ENCODE measurements at places on chromosomes 4 and X. TPM values are rescaled to one million over a fixed set of nuclear protein-coding genes. Genes with fewer than 3 reads are reported as not detected.

Gene MAGIX
- 1.9 TPM for total RNA-seq

Gene BMP3
- total RNA-seq = not detected

Gene SERPINA7
- not detected for total RNA-seq

Gene RRH
- total RNA-seq = not detected

Gene AREG
- total RNA-seq = not detected

Gene NXF2B
- not detected for total RNA-seq

Gene FOXR2
- not detected for total RNA-seq

Gene FRMD7
- not detected for total RNA-seq

Gene P2RY10
- total RNA-seq = not detected

Gene ADH6
- under 0.01 TPM for total RNA-seq

Gene TIMP1
- 331 TPM for total RNA-seq

Gene MAGEA6
- not detected for total RNA-seq

Gene RAP2C
- total RNA-seq = 24.2 TPM

Gene PLAC8
- total RNA-seq = not detected

- no peak for DNase-seq
Observed at GRCh38 chrX:53595266-53595810, 91.2 kb downstream of the HUWE1 start.

DNA sequence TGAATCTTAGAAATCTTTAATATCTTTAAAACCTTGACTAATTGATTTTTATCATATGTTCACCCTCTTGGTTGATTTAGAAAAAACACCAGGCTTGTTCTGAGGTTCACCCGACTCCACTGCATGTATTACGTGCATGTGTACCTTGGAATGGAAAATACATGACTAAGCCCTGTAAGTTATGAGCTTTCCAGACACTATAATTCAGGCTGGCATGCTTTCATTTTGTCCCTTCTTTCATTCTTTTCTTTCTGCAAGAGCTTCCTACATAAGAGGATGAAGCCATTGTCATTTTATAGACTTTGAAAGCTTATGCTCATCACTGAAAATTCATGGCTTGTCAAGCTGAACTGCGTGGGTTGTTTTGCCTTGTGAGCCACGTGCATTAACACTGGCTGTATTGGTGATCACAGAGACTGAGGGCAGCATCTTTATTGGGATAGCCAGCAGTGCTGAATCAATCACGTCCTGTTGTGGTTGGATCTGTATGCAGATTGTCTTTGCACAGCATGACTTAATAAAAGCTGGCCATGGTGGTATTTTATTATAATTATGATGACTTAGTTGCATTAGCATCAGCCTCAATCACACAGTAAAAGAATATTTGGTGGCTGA lies 141.9 kb downstream of the SLIT2 start:
- DNase-seq = no peak

GRCh38 chrX:152932598-152933175 lies 34.8 kb downstream of the ZNF185 start:
- DNase-seq = no peak

DNA sequence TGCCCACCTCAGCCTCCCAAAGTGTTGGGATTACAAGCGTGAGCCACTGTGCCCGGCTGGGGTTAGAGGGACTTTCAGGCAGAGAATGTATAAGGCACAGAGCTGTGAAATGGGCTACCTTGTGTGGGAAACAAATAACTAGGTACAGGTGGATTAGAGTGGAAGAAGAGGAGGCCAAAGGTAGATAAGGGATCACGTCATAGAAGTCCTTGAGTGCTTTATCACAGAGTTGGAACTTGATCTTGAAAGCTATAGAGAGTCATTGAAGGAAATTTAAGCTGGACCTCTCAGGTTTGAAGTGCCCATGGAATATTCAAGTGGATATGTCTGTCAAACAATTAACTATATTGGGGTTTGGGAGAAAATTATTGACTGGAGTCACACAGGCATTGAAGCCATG lies 8.4 kb downstream of the N4BP2 start:
- DNase-seq = no peak

DNA sequence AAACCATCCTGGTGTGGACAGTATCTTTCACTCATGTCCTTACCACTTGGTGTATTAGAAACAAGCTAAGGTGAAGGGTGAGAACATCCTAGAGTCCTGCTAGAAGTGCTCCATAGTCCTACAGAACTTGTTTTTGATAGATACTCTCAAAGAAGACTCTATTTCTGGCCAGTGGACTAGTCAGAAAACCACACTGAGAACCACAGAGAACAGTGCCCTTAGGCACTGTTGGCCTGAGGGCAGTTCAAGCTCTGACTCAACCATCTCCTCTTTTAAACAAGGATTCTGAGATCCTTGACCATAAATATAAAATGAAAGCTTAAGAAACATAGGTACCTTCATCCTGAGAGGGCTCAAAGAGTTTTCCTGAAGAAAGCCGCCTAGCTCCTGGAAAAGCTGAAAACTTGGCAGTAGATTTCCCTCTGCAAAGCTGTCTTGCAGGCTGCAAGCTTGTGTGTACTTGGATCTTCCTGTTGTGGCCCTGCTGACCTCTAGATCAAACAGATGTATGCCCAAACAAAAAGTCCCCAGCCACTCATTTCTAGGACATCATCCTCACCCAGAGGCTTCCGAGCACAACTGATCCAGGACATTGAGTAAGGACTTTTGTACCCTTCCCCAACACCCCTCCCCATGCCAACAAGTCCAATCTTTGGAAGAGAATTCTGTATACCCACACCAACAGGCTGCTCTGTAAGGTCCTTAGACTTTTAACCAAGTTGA lies 111.6 kb upstream of the CXCL13 start:
- DNase-seq = no peak

- DNase-seq = no peak
Observed at GRCh38 chrX:122790376-122791095, 393.5 kb upstream of the GRIA3 start.

DNA sequence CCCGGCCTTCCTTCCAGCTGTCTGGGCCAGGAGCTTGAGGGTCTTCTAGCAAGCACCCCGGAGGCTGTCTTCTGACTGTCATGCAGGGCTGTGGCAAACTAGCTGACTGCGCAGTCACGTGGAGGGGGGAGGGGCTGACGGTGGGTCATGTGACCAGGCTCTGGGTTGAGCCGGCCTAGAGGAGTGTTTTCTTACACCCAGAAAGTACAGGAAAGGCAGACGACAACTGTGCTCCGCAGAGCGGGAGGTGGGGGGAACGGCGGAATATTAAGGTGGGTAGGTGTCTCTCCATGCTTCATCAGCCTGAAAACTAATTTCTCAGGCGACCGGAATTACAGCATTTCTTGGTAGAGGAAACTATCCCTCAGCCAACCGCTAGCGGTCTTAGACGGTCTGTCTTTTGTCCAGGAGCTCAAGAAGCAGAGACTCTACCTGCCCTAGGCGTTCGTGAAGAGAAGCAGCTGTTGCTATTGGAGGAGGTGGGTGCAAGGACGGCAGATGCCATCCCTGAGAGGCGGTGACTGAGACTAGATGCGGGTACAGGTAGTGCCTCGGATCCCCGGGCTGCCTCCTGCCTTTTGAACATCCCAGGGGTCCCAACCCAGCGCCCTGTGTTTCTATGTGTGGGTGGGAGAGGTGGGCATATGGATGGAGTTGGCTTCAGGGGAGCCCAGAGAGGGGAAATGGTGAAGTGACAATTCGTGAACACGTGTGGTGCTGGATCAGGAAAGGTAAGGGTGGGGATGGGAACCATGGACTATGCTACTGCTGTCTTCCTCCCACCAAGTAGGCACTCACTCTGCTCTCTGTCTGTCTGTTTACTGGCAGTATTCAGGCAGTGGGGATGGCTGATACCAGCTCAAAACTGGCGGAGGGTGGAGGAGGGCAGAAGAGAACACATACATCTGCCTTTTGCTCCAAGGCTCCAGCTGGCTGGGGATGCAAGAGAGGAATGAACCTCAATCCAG lies 8.8 kb downstream of the GPRASP1 start:
- peak; percentile 72 for DNase-seq

GRCh38 chr4:2069161-2069971 lies 10.2 kb downstream of the NAT8L start:
- DNase-seq = no peak

DNA sequence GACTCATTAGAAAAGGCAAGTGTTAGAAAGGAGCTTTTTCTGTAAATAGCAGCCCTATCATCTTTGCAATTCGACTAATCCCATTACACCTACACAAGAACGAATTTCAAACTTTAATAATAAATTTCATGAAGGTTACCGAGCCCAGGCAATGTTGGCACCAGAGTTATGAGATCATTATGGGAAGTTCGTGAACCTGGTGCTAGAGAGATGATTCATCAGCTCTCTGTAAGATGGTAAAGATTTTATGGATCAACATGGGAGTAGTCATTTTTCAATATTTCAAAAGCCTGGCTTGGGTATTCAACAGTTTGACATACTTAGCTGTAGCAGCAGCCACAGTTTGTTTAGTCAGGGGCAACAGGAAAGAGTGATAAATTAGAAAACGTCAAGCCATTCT lies 35.8 kb downstream of the AMELX start:
- DNase-seq = peak; percentile 36

DNA sequence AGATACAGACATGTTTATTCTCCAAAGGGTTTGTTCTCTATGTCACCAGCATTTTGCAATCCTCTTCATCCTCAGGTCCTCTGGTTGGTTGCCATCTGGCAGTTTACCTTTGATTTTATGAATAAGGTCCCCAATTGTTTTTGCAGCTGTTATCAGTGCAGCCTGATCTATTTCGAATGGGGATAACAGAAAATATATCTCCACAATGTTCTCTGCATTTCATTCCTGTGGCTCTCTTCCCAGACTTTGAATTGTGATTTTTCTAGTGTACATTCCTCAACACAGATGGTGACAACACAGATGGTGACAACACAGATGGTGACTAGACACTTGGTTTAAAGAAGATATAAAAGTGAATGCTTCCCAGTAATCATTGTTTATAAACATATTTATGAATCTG lies 74.1 kb downstream of the FBXO8 start:
- DNase-seq = peak; percentile 48

GRCh38 chr4:182147391-182147790 lies 95.8 kb upstream of the TENM3 start:
- DNase-seq = no peak

- no peak for DNase-seq
Observed at GRCh38 chrX:15929194-15929593, 74.6 kb upstream of the AP1S2 start.

DNA sequence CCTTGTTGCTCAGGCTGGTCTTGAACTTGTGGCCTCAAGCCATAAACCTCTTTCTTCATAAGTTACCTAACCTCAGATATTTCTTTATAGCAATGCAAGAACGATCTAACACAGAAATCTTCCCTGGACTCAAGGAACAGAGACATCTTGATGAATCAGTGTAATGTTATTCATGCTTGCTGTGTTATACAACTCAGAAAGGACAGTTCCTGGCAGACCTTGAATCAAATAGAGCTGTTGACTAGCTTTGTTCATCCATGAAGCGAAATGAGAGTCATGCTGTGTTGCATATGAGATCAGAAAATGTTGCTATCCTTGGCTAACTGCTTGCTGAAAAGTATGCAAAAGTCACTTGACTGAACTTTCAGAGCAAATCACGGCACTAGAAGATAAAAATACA lies 72.6 kb upstream of the ARHGAP24 start:
- DNase-seq = peak; percentile 79

GRCh38 chr4:22719218-22719617 lies 26.5 kb downstream of the GBA3 start:
- DNase-seq = no peak

DNA sequence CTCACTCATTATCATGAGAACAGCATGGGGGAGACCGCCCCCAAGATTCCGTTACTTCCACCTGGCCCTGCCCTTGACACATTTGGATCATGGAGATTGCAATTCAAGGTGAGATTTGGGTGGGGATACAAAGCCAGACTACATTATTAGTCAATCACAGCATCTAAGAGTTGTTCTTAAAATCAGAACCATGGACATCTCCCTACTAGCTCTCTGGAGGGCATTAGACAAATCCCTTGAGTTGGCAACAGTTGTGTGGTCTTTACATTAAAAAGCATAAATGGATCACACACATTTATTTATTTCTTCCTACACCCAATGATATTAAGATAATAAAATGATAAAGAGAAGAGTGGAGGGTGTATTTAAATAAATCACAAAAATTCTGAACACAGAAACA lies 262.8 kb upstream of the VCX start:
- DNase-seq = no peak

GRCh38 chrX:142095651-142096245 lies 109.3 kb downstream of the MAGEC2 start:
- DNase-seq = peak; percentile 3

- peak; percentile 72 for DNase-seq
Observed at GRCh38 chr4:13980317-13981310, 353.1 kb upstream of the BOD1L1 start.

GRCh38 chr4:138007572-138007971 lies 234.6 kb downstream of the SLC7A11 start:
- no peak for DNase-seq

DNA sequence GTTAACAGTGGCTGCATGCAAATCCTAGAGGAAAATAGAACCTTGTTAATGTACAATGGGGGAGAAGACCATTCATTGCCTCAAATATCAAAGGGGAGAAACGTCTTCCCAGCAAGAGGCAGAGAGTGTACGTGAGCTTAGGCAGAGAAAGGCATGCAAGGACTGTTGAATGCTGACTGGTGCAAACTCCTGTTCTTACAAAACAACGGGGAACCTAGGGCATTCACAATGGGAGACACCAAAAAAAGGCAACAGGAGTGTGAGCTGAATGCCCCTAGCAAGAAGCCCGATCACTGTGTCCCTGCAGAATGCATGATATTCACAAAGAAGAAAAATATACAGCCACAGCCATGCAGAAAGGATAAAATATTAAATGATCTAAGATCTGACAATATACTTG lies 184.9 kb downstream of the NSUN7 start:
- no peak for DNase-seq

DNA sequence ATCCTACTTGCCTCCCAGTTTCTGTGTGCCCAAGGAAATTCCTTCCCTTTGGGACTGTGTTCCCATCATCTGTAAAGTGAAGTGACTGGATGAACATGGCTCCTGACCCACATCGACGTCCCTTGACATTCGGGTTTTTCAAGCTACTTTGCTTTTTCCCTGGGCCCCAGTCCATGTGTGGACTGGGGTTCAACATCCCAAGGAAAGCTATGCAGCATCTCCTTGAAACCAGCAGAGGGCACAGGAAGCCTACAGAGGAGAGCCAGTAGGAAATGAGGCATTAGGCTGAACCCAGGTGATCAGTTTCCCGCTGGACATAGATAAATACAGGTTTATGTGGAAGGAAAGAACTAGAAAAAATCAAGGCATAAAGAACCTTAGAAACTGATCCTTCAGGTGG lies 145.1 kb upstream of the ARHGEF9 start:
- DNase-seq = no peak

- peak; percentile 9 for DNase-seq
Observed at GRCh38 chrX:30060718-30061117, 154.6 kb upstream of the MAGEB2 start.

GRCh38 chrX:38570396-38570795 lies 9.1 kb downstream of the TSPAN7 start:
- no peak for DNase-seq

DNA sequence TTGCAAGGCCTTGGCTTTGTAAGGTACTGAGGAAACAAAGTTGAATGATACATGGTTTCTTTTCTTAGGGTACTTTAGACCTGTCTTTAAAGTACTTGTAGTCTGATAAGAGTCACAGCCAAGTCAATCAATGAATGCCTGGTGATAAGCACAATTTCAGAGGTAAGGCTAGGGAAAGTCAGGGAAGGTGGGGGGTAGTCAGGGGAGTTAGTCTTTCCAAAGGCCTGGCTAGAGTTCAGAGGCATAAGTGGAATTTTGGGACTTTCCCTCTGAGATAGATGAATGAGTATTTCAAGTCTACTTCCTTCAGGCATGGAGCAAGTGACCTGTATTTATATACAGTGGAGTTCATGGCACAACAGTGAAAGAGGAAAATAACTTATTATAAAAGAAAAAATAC lies 78.3 kb downstream of the SLC4A4 start:
- no peak for DNase-seq
